OCI-M1 (cell line): ENCODE measurements at places on chromosomes 2 and 18.

DNA sequence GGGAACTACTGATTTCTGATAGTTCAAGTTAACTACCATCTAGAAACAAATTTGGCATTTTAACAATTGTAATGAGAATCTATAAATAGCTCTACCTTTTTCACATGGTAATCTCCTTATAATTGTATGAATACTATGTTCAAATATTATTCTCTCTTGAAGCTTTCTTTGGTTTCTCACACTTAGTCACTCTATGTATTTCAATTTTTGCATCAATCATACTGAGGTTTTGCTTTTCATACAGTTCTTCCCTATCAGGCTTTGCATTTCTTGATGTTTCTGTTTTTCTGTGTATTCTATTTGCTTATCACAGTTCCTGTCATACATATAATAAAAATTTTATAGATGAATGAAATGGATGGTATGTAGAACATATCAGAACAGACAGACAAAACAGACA, 16.0 kb downstream of the VPS54 start:
- no peak for DNase-seq

DNA sequence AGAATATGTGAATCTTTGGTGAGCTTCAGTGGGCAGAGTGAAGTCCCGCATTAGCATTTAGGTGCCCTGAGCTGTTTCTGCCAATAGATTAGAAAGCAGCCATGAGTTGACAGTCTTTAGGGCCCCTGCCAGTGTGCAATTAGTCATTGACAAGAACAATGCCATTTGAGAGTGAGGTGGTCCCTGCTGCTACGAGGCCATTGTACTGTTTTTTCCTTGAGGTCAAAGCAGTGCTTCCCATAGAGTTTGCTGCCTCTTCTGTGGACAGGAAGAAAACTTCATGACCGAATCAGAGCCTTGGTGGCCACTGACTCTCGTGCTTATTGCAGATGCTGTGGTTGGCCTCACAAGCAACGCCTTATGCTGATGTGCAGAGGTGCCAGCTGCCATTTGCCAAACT, 102.7 kb downstream of the SH3BP4 start:
- no peak for DNase-seq

DNA sequence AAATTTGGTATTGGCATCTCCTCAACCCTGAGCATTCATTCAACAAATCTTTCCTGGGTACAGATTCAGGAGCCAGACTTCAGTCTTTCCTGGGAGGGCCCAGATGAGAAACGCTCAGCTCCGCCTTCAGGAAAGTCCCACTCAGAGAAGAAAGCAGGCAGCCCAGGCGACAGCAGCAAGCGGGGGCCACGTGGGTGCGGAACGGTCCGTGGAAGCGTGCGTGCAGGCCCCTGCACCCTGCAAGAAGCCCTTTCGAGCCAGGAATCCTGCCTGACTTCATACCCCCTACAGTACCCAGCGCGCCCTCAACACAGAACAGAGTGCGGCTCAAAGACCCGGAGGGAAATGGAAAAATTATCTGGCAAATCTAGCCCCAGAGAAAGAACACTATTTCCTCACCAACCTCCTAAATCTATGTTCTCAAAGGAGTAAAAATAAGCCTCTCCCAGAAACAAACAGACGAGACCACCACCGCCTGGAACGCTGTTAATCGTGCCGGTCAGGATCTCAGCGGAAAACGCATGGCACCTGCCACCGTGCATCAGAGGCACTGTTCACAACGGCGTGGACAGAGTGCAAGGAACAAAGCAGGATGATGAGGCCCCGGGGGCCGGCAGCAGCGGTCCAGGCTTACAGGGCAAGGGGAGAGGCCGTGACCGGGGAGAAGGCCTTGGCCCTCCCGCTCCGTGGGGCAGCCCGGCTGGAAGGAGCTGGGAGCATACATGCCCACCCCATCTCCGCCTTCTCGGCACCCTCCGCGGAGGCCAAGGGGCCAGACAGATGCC, 318.3 kb downstream of the EIPR1 start:
- DNase-seq: no peak

- DNase-seq: no peak
These were observed 273.9 kb upstream of the REV1 start for GRCh38 chr2:99763764-99764163.

DNA sequence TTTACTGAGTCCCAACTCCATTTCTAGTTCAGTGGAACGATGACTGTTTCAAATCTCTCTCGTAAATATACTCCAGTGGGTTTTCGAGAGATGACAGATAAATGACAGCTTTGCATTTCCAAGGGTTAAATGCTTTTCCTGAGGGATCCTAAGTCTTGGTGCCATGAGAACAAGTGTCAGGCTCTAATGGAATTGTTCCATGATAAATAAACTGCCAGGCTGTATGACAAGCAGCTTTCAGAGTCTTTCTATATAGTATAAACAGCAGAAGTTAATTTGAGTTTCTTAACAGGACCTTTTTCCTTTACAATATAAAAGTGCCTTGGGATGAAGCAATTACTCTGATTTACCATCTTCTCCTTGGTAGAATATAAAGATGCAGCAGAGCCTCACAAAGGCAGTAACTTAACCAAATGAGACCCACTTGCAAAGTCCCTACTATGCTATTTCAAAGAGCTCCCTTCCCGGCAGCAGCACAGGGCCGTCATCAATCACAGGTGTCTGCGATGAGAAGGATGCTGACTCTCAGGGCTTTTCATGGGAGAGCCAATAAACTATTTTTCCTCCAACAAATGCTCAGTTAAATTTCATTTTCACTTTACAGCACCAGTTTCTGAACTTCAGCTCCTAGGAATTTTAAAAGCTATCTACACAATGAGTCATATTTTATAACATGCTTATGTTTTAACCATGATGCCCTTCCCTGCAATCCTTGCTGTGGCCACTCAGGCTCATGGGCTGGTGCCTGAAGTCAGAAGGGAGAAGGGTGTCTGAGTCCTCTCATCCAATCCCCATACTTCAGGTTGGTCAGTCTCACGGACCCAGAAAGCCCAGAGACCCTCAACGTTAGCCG, 123.8 kb downstream of the AFF3 start:
- DNase-seq: no peak

DNA sequence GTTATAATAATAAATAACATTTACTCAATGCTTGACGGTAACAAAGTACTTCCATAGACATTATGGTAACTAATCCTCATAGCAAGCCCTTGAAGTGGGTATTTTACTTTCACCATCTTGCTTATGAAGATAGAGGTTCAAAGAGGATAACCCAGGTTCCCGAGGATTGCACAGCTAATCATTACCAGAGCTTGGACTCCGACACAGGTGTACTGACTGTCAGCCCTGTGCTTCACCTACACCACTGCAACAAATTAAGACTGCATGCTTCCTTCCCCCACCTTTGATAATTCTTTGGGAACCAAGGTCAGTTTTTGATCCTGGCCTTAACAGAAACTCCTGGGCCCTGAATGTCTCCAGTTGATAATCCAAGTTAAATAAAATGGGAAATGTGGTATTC, 48.9 kb downstream of the FAM98A start:
- DNase-seq: no peak
